ENCODE measurements at places on chromosomes 2 and 18. TPM values are rescaled to one million over a fixed set of nuclear protein-coding genes. Genes with fewer than 3 reads are reported as not detected.

DNA sequence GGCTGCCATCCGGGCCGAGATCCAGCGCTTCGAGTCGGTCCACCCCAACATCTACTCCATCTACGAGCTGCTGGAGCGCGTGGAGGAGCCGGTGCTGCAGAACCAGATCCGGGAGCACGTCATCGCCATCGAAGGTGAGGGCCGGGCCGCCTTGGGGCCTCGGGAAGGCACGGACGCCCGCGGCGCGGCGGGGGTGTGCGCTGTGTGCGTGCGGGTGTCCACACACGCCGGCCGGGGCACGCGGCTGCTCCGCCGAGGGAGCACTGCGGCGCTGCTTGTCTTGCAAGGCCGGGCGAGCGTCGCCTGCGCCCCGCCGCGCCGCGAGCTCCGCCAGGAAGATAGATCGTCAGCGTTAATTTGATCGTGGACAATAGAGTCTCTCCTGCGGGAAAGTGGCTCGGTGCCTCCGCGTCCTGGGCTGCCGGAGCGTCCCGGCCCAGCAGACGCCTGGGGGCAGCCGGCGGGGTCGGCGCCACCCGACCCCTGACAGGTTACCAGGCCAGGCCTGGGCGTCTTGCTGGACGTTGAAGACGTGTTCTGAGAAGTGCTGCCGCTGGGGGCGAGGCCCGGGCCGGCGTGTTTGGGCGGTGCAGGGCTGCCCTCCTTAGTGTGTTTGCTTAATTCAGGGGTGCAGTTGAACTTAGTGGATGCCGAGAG, 1.0 kb downstream of the AGAP1 start:
- peak; percentile 34 for DNase-seq

DNA sequence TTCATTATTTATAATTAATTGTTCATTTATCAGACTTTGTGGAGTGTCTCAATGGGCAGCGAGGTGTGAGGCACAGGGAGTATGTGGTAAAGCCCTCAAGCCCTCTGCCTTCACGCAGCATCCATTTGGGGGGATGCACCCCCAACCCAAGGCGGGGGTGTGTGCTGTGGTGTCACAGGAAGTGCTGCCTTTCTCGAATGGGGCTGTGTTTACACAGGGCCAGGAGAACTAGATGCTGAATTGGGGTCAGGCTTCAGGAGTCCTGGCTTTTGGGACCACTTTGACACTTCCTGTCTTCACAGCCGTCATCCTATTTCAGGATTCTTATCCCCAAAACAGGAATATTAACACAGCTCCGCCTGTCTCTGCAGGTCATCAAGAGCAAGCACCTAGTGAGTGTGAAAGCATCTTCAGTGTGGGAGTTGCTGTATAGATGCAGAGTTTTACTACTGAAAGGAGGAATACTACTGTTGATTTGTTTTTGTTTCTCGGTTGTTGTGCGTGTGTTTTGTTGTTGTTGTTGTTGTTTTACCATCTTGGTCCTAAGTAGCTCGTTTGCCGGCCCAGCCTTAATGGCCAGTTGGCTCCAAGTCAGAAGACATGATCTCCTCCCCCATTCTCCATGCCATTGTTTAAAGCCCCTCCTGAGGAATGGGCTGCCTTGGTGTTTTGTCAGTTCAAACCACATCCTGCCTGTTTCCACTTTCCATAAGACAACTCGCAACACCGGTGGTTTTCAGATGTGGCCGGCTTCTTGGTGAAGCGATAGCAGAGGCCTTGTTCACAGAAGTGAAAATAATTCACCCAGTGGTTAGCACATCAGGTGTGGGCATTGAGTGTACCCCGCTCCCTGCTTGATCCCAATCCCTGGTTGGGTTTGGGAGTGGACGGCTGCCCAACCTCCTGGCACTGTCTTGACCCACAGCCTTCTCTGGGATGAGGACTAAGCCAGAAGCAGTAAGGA, 221.3 kb downstream of the BCL2 start:
- no peak for DNase-seq

DNA sequence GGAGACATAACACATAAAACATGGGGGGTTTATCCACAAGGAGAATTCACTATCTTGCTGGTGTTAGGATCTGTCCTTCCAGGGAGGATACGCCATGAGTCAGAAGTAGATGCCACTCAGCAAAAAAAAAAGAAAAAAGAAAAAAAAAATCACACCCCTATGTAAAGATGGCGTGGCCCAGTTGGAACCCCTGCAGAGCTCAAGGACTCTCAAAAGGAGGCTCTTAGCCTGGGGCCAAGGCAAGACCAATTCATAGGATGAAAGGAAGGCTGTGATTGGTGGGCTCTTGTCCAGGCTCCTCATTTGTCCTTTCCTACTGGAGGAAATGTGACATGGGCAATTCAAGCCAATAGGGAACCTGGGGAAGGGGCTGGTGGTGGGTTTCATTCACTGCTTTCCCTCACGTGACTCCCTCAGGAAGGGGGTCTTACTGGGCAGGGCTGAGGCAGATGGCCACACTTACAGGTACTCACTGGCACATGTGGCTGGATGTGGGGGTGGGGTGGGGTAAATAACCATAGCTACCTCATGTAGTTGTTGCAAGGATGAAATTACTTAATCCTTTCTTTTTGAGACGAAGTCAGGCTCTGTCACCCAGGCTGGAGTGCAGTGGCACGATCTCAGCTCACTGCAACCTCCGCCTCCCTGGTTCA, 38.7 kb upstream of the HAAO start:
- DNase-seq = peak; percentile 36

DNA sequence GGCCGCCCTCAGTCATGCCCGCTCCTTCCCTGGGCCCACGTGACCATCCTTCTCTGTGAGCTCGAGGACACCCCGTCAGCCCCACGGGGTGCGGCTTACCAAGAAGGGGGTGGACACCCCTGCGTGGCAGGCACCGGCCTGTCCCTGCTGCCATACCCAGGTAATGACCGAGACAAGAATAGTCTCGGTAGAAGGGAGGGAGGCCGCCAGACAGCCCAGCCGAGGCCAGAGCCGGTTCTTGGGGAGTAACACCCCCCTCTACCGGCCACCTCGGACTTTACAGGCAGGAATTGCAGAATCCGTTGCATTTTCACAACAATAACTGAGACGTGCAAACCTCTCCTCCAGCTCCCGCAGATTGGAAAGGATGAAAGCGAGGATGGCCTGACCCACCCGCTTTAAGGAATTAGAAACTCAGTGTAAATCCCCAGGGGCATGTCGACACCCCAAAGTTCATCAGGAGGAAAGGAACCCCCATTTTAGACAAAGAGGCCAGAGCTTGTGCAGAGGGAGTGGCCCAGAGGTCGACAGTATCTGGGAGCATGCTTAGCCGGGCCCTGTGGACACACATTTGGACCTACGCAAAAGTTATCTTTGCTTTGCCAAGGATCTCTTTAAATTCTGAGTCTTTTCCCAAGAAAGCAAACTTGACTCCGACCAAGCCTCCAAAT, 60.1 kb upstream of the GLI2 start:
- DNase-seq = peak; percentile 28

GRCh38 chr18:57555134-57555533, 31.4 kb downstream of the FECH start:
- no peak for DNase-seq

- no peak for DNase-seq
Measured at GRCh38 chr18:66630831-66631230, 26.9 kb upstream of the CDH19 start.

DNA sequence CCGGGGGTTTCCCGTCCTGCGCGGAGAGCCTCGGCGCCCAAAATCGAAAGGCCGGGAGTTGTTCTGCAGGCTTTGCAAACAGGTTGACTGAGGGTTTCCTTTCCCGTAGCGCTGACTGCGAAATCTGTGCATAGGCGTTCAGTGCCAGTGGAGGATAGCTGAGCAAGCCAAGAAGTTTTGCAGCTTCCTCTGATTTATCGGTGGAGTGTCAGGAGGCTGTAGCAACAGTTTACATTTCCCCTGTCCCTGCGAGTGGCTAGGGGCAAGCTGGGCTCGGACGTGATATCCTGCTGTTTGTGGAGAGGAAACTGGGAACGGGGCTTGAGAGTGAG, 694 bp downstream of the THSD7B start:
- no peak for DNase-seq

DNA sequence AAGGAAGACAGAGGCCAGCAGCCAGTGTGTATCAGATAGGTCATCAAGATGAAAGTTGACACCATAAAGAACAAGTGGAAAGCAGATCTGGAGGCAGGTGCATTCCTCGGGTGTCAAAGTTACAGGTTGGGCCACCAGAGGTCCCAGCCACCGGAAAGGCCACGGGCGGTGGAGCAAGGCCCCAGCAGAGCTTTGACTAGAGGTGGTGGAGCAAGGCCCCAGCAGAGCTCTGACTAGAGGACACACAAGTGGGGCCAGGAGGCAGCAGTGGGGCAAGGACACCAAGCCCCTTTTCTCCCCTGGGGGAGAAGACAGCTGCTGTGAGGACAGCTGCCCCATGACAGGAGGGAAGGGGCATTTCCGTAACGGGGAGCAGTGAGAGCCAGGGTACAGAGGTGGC, 115.1 kb downstream of the GYPC start:
- no peak for DNase-seq

GRCh38 chr2:96097441-96097840, 18.9 kb downstream of the ADRA2B start:
- no peak for DNase-seq

GRCh38 chr2:126771501-126772195, 115.7 kb downstream of the GYPC start:
- DNase-seq = no peak

GRCh38 chr2:132374961-132375360, 41.6 kb upstream of the GPR39 start:
- peak; percentile 41 for DNase-seq

GRCh38 chr18:49135877-49136276, 185.1 kb upstream of the SMAD7 start:
- DNase-seq = peak; percentile 79

Gene VIT
- total RNA-seq = 34.0 TPM

Gene ELOA2
- total RNA-seq = not detected

Gene NT5DC4
- not detected for total RNA-seq

Gene CNTNAP5
- total RNA-seq = not detected

Gene PFN4
- 0.12 TPM for total RNA-seq

Gene TUBA3E
- not detected for total RNA-seq

Gene PAX8
- 5.2 TPM for total RNA-seq

Gene KLHL29
- total RNA-seq = 0.67 TPM

Gene CYRIA
- total RNA-seq = 0.02 TPM
